Left lung (tissue), 14 donors: ENCODE measurements at places on chromosomes 1 and 21. TPM values are rescaled to one million over a fixed set of nuclear protein-coding genes. Genes with fewer than 3 reads are reported as not detected.

RAB42 gene
- total RNA-seq: 6.1 TPM

- H3K27ac ChIP-seq: peak overlapping the region; percentile 91
- H3K27me3 ChIP-seq: no peaks in the 10 kb centered on the region
- H3K4me3 ChIP-seq: peak overlapping the region; percentile 79
Measured at GRCh38 chr1:150876119-150876454, 312 bp downstream of the ARNT start.

GRCh38 chr1:218135371-218135770, 149.7 kb upstream of the RRP15 start:
- H3K36me3 ChIP-seq: no peaks in the 10 kb centered on the region
- H3K27ac ChIP-seq: no peak overlapping the region
- H3K4me1 ChIP-seq: no peaks in the 10 kb centered on the region

DNA sequence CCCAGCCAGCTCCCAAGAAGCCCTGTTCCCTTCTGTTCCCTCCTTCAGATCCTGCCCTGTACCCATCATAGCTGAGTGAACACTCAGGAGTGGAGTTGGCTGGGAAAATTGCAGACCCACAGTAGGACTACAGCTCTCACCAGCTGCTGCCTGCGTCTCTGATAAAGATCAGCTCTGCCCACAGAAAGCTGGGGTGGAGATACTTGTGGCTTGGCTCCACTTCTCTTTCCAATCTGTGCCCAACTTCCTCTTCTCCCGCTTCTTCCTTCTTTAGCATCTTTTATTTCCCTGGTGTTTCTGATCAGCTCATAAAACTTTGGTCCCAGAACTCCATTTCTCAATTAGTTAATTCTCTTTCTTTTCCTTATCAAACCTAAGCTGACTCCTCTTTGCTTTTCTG, 5.5 kb upstream of the CD1A start:
- peak; percentile 39 for DNase-seq
- H3K4me3 ChIP-seq: no peak overlapping the region
- H3K27me3 ChIP-seq: peaks cover 51% of the 10 kb centered on the region
- H3K36me3 ChIP-seq: no peaks in the 10 kb centered on the region
- no peak overlapping the region for H3K27ac ChIP-seq
- peaks cover 27% of the 10 kb centered on the region for H3K4me1 ChIP-seq

- H3K4me1 ChIP-seq: no peaks in the 10 kb centered on the region
- H3K36me3 ChIP-seq: no peaks in the 10 kb centered on the region
- H3K27me3 ChIP-seq: no peaks in the 10 kb centered on the region
- no peak for DNase-seq
- no peak overlapping the region for H3K4me3 ChIP-seq
Measured at GRCh38 chr1:110773813-110774212, 99.1 kb upstream of the KCNA3 start.

TNFAIP8L2 gene
- 14.5 TPM for total RNA-seq

- no peaks in the 10 kb centered on the region for H3K36me3 ChIP-seq
- DNase-seq: no peak
- no peak overlapping the region for H3K4me3 ChIP-seq
- no peak overlapping the region for H3K27ac ChIP-seq
Measured at GRCh38 chr1:99598738-99599411, 47.0 kb upstream of the PALMD start.

DNA sequence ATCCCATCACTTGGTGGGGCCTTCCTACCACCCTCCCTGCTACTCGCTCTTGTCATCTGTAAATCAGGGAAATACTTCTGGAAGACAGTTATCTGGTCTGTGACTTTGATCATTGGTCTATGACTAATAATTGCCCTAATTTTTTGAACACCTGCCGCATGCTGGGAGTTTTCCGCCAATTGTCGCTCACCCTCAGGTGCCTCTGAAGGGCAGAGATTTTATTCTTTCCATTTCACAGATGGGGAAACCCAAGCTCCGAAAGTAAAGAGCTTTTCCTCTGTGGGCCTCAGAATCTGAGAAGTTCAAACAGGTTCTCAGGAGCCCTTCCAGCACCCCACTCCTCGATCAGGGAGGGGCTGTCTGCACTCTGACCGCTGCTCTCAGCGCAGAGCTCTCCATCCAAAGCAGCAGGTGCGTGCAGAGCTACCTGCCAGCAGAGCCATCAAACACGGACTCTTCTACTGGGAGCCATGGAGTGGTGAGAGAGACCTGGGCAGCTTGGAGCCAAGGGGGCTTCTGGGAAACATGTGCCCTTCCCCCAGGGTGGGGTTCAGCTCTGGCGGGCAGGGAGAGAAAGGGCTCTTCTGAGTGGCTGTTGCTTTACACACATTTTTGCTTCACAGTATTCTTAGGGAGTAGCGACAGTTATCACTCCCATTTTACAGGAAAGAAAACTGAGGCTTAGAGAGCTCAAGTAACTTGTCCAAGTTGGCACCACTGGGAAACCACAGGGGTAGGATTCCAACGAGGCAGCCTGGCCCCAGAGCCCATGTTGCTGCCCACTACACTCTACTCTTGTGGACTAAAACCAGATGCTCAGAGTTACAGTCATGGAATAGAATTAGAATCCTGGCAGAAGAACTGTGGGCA, 5.8 kb upstream of the RUNX3 start:
- DNase-seq: no peak
- peaks cover 56% of the 10 kb centered on the region for H3K27me3 ChIP-seq
- H3K27ac ChIP-seq: no peak overlapping the region
- H3K4me1 ChIP-seq: peaks cover 19% of the 10 kb centered on the region
- H3K36me3 ChIP-seq: no peaks in the 10 kb centered on the region

DNA sequence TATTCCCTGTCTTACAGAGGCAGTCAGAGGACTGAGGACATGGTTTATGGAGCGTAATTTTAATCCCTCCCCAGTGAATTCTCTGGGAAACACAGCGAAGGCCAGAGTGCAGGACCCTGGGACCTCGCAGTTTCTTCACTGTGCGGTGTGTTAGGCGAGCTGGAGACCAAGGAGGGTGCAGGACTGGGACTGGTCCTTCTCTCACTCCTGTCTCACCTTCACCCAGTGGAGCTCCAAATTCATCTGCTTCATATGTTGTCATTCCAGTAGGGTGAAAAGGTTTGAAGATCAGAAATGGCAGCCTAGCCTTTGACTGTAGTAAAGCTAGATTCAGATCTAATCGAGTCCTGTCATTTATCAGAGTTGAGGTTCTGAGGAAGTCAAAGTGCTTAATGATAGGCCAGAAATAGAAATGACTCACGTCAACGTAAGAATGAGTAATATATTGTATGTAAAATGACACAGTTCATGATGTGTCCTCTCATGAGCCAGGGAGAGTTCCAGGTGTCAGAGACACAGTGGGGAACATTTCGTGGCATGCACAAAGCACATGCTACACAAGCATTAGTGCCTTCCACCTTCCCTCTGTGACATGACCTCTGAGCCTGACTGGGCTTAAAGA, 647.5 kb downstream of the SMYD3 start:
- no peak for DNase-seq
- peaks cover 3% of the 10 kb centered on the region for H3K4me1 ChIP-seq
- H3K4me3 ChIP-seq: no peak overlapping the region
- no peaks in the 10 kb centered on the region for H3K27me3 ChIP-seq
- peak overlapping the region; percentile 15 for H3K27ac ChIP-seq
- H3K36me3 ChIP-seq: no peaks in the 10 kb centered on the region

DNA sequence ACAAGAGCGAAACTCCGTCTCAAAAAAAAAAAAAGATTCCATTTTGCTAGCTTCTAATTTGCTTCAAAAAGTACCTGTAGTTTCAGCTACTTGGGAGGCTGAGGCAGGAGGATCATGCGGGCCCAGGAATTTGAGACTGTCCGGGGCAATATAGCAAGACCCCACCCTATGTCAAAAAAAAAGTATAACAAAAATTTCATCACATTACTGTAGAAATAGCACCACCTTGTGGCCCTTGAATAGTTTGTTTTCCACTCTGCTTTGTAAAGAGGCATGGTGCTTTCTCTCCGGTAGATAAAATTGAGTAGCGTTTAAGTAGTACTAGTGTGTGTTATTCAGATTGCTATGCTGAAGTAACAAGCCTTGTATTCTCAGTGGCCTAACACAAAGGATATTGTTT, 18.2 kb upstream of the MSTO1 start:
- no peak overlapping the region for H3K4me3 ChIP-seq
- no peaks in the 10 kb centered on the region for H3K4me1 ChIP-seq
- H3K36me3 ChIP-seq: no peaks in the 10 kb centered on the region
- no peak overlapping the region for H3K27ac ChIP-seq
- H3K27me3 ChIP-seq: no peaks in the 10 kb centered on the region

DNA sequence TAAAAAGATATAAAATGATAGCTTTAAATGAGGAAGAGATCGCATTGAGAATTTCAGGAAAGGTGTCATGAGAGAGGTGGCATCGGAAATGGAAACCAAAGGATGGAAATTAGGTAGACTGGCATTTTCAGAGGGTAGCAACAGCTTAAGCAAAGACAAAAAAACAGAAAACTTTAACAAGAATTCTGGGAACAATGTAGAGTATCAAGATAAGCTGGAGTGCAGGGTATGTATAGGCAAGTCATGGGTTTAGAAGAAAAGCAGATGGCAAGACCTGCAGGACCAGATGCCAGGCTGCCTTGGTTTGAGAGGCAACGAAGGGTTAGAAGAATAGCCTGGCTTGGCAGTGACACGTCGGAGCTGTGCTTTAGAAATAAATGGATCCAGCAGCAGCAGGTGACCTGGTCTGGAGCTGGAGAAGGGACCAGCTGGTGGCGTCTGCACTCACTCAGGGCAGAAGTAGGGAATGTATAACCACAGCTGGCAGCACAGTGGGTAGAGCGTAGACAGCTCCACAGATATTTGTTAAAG, 149.4 kb upstream of the TIAM1 start:
- DNase-seq: no peak
- H3K4me3 ChIP-seq: no peak overlapping the region
- H3K4me1 ChIP-seq: no peaks in the 10 kb centered on the region
- H3K36me3 ChIP-seq: no peaks in the 10 kb centered on the region
- no peaks in the 10 kb centered on the region for H3K27me3 ChIP-seq

DNA sequence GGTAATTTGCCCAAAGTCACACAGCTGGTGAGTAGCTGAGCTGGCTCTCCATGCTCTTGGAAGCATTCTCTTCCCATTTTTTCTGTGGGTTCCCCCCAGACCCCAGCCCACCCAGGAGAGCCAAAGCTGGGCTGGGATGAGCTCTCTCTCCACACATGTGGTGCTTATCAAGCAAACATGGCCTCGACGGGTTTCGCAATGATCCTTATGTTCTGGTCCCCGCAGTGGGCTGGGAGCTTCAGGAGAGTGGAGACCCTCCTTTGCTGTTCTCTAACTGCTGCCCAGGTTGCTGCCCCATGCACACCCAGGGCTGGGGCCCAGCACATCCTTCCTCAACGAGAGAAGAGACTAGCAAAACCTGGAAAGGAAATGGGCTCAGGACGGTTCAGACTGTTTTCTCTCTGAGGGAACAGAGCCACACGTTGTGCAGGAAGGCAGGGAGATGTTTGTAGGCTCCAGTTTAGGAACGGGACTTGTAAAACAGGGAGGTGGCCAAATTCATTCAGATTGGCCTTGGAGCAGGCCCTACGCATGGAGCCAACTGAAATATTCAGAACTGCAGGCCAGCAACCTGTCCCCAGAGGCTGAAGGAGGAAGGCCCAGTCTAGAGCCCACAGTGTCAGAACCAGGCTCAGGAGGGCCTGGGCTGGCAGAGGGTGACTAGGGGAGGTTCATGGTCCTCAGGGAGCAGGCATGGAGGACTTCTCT, 27.2 kb upstream of the CSF1 start:
- H3K27ac ChIP-seq: peak overlapping the region; percentile 30
- no peak for DNase-seq
- no peaks in the 10 kb centered on the region for H3K27me3 ChIP-seq
- H3K4me1 ChIP-seq: peaks cover 53% of the 10 kb centered on the region
- H3K4me3 ChIP-seq: no peak overlapping the region
- H3K36me3 ChIP-seq: no peaks in the 10 kb centered on the region

GRCh38 chr1:33273406-33273805, 17.1 kb downstream of the ZNF362 start:
- no peak for DNase-seq
- peaks cover 35% of the 10 kb centered on the region for H3K36me3 ChIP-seq
- no peaks in the 10 kb centered on the region for H3K27me3 ChIP-seq

F3 gene
- total RNA-seq: 64.0 TPM

FCRL2 gene
- total RNA-seq: 0.99 TPM

DNA sequence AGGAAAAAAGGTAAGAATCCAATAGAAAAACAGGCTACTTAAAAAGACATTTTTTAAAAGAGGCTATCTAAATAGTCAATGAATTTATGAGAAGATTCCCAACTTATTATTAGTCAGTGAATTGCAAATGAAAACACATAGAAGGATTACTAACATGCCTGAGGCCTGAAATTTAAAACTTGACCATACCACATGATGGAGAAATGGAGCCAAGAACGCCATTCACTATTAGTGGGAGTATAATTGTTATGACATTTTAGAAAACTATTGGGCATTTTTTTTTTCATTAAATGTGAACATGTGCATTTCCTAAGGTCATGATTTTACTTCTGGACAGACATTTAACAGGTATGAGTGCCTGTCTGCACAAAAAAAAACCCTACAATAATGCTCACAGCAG, 24.8 kb upstream of the OR2B11 start:
- H3K27ac ChIP-seq: no peak overlapping the region
- H3K36me3 ChIP-seq: no peaks in the 10 kb centered on the region
- no peaks in the 10 kb centered on the region for H3K27me3 ChIP-seq
- H3K4me1 ChIP-seq: no peaks in the 10 kb centered on the region

F13B gene
- not detected for total RNA-seq

DNA sequence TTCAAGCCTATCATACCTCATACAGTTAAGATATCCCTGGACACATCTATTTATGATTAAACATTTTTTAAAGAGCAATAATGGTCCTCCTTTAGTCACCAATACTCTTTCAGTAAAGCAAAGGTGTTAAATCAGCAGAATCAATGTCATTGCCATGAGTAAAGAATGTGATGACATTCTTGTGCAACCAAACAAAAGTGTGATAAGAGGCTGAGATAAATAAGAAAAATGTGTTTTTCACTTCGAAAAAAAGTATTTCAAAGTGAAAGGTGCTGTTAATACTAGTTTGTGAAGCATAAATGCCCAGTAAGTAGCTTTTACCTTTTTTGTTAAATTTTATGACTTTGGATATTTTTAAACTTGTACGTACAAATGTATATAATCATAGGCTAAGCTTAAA, 8.4 kb downstream of the SLC44A5 start:
- H3K36me3 ChIP-seq: no peaks in the 10 kb centered on the region
- no peak for DNase-seq
- no peak overlapping the region for H3K27ac ChIP-seq

DNA sequence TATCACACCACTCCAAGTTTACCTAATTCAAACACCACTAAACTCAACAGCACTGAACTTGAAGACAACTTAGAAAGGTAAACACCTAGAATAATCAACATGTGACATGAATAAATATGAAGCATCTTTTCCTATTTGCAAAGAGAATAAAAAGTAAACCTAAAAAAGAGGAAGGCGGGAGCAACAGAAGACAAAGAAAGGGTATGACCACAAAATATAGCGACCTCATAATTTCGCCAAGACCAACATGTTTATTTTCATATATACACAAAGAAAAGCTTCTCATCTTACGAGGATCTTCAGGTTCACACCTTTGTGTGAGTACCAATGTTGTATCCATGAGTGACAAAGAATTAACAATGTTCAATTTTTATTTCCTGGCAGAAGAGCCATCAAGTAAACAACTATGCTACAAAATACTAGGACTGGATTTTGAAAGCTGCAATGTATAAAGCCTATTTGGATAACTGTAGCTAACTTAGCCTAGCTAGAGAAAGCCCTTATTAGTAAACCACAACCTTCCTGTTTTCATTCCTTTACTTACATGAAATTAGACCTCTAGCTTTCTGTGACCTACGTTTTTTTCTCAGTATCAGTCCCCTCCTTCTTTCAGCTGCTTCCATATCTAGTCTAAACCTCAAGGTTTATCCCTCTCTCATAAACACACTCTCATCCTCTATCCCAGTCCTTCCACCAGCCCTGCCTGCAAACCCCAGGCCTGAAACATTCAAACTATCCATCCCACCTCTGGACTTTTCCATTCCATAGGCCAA, 21.3 kb upstream of the PHTF1 start:
- no peak for DNase-seq
- H3K4me3 ChIP-seq: no peak overlapping the region
- no peaks in the 10 kb centered on the region for H3K36me3 ChIP-seq
- H3K27me3 ChIP-seq: no peaks in the 10 kb centered on the region
